ENCODE measurements at places on chromosomes 16 and 17.

DNA sequence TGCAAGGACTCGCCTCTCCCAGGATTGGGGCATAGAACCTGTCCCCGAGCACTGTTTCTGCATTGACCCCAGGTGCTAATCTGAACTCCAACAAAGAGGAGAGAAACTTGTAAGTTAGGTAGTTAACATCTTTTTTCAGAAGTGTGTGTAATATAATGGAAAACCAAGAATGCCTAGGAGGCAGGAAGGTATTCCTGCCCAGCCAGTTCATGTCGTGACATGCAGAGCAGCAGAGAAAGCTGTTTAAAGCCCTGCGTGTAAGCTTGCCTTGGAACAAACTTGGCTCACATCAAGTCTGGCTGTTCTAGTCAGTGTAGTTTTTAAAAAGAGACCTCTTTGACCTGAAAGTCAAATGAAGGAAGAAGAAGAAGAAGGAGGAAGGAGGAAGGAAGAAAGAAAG, 2.1 kb upstream of the GNA13 start:
- DNase-seq = no peak

GRCh38 chr16:53893731-53894435, 189.9 kb downstream of the FTO start:
- no peak for DNase-seq

DNA sequence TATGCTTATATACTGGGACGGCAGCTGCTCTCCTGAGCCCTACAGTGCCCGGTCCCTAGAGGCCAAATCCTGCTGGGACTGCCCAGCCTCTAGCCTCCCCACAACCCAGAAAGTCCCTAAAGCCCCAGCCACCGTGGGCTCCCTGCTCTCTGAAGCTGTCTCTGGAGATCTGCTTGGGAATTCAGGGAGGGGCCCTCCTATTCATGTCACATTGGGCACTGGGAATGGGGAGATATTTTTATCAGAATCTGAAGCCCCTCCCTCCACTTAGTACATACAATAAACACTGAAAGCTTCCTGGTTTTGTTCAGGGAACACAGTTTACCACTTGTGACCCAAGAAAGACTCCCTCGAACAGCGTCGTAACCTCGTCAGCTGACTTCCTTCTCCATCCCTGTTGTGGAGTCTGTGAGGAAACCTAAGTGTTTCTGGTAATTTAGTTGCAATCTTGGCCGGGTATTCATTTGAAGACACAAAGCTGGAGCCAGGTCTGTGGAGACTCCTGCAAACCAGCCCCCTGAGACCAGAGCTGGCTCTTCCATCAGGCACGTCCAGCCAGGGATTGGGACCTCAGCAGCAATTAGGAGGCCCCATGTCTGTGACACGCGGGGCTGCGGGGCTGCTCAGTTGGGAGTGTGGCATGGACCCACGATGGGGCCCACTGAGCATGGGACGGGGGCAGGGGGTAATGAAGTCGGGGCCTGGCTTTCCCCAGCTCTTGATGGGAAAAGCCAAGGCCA, 38.5 kb downstream of the PGS1 start:
- no peak for DNase-seq

DNA sequence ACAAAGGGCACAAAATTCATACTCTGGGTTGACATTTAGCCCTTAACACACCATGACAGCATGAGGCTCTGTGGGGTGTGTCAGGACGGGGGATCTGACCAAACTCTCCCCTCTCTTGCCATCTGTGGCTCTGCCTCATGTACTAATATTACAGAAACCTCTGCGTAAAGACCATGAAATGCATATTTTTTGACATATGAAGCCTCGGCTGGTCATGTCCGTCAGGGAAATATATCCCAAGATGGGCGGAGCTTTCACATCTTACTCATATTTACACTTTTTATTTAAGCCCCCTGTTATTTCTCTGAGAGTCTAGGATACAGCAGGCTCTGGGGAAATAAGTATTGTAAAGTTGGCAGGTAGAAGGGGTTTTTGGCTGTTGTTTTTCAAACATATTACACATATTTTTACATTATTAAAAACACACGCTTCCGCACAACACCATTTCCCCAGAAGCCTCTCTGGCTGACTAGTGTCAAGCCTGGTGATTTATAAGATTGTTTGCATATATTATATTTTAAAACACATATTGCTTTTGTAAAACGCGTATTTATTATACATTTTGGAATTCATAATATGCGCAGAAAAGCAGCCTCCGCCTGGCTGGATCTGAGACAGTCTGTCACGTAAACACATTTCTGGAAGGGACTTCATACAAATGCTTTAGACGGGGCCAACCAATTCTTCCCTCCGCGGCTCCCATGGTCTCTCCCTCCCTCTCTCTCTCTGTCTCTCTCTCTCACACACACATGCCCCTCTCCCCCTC, 237.7 kb upstream of the ZFHX3 start:
- DNase-seq = no peak

DNA sequence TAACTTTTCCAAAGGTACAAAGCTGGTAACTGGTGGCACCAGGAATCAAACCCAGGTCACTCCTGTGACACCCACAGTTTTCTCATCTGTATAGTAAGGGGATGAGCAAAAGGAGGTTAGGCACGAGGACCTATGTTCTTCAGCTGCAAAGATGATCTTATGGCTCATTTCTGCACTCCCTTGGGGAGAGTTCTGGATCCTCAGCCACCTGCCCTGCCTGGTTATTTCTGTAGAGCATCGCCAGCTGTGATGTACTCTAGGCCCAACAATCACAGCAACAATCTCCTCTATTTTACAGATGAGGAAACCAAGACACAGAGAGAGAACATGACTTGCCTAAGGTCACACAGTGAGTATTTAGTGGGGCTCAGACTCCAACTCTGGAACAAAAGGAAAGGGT, 5.4 kb upstream of the CPNE2 start:
- no peak for DNase-seq

DNA sequence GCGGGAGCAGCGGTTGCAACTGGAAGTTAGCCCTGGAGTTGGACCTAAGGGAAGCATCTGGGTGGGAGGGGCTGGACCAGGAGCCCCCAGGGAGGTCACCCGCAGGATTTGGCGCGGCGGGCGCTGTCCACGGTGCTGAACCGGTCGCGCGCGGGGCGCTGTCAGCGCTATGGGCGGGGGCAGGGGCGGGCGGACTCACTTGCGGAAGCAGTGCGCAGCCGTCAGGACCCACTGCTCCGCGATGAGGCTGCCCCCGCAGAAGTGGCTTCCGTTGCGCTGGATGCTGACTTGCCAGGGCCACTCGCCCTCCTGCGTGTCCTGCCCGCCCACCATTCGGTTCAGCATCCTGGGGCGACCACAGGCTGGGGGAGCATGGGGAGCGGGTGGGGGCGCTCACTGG, 4.5 kb downstream of the PRSS27 start:
- DNase-seq = no peak

GRCh38 chr17:38942696-38943334, 17.4 kb downstream of the LASP1NB start:
- DNase-seq = no peak

- DNase-seq = no peak
Measured at GRCh38 chr17:71963351-71963750, 157.5 kb upstream of the SOX9 start.

Data from A549 (cell line).